ENCODE measurements at places on chromosomes 1 and 21. TPM values are rescaled to one million over a fixed set of nuclear protein-coding genes. Genes with fewer than 3 reads are reported as not detected.
A peak's percentile ranks its signal among the peaks of the same experiment; 100 is the strongest.

GRCh38 chr1:165726841-165727240, 28.5 kb upstream of the ALDH9A1 start:
- DNase-seq: no peak

GRCh38 chr1:61225478-61225877, 143.1 kb downstream of the NFIA start:
- DNase-seq: no peak

- DNase-seq: no peak
Measured at GRCh38 chr1:198749279-198749678, 110.4 kb downstream of the PTPRC start.

DNA sequence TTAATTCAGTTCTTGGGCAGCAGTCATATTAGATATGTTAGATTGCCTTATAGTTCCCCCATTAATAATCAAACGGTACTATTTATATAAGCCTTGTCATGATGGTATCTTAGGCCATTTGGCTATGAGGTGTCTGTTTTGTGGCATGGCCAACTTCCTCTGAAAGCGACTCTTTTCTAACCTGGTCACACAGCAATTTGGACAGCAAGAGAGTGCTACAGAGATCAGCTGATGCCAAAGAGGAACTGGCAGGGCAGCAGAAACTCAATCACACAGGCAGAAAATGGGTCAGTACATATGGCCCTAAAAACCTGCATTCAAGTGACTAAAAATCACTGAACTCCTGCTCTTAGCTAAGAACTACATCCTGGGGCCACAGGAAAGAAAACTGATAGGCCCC, 13.4 kb upstream of the MUTYH start:
- no peak for DNase-seq

Gene IFNLR1
- total RNA-seq: 3.6 TPM

Gene HPDL
- 2.9 TPM for total RNA-seq

- DNase-seq: peak; percentile 72
Measured at GRCh38 chr1:196466654-196467053, 141.6 kb downstream of the KCNT2 start.

DNA sequence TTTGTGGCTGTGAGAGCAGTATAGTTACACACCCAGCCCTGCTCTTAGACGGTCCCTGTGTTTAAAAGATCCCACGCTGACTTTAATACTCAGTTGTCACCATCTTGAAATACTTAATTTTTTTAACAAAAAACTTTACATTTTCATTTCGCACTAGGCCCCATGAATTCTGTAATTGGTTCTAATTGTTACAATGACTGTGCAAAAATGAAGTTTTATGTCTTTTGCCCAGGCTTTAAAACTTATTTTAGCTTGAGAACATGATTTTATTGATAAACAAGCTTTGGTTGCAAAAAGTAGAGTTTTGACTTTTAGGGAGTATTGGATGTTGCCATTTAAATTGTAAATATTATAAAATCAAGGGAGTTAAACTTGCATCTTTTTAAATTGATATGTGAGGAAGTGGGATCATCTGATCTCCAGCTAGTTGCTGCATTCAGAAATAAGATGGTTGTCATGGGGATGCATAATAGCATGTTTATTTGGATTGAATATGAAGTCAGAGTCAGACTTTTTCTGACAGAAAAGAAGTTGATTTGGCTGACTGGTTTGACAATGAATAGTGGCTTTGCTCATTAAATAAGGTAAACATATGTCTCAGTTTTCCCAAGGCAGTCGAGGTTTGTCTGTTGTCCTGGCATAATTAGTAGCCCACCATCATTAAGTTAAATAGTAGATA, 23.0 kb upstream of the CRP start:
- no peak for DNase-seq

GRCh38 chr1:210415846-210416448, 87.2 kb downstream of the HHAT start:
- DNase-seq: no peak

Gene IQCC
- total RNA-seq: 3.5 TPM

- DNase-seq: no peak
Measured at GRCh38 chr1:37509181-37509580, 5.4 kb downstream of the MEAF6 start.

Gene DLGAP3
- total RNA-seq: 0.81 TPM

DNA sequence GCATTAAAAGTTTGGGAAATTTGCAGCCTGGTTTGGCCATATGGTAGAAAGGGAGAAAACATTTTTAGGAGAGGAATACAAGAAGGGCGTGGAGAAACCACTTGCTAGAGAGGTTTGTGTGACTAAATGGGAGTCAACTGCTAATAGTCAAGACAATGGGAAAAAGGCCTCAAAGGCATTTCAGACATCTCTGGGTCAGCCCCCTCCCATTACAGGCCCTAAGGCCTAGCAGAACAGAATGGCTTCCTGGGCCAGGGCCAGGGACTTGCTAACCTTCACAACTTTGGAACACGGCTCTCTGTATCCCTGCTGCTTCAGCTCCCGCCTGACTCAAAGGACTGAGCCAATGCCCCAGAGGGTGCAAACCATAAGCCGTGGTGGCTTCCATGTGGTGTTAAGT, 752.3 kb upstream of the ADAMTS5 start:
- DNase-seq: no peak

Gene HSPG2
- 156 TPM for total RNA-seq

DNA sequence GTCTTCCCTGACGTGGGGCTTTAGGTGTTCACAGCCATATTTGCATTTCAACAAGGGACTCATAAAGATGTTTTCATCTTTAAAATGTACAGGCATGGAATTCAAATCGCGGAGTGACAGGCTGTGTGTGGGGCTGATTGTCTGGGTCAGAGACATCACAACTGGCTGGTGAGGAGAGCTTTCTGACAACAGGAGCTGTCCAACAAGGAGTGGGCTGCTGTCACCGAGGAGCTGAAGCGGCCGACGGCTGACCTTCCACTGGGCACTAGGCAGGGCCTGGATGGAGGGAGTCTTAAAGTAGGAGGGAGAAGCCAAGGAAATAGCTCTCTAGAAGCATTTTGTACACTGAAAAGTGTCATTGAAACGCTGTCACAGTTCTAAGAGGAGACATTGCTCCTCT, 30.5 kb upstream of the SCMH1 start:
- no peak for DNase-seq

GRCh38 chr1:114353262-114353661, 157.7 kb downstream of the TRIM33 start:
- no peak for DNase-seq

Gene CELF3
- total RNA-seq: not detected

- no peak for DNase-seq
Measured at GRCh38 chr1:188089461-188089860, 1260.7 kb downstream of the PLA2G4A start.

Gene ERG
- 0.29 TPM for total RNA-seq

- no peak for DNase-seq
Measured at GRCh38 chr21:42479582-42479981, 16.4 kb downstream of the RSPH1 start.
